ENCODE measurements at places on chromosomes 1 and 21.

GRCh38 chr1:245356891-245357585 lies 202.3 kb downstream of the KIF26B start:
- no peak for DNase-seq

DNA sequence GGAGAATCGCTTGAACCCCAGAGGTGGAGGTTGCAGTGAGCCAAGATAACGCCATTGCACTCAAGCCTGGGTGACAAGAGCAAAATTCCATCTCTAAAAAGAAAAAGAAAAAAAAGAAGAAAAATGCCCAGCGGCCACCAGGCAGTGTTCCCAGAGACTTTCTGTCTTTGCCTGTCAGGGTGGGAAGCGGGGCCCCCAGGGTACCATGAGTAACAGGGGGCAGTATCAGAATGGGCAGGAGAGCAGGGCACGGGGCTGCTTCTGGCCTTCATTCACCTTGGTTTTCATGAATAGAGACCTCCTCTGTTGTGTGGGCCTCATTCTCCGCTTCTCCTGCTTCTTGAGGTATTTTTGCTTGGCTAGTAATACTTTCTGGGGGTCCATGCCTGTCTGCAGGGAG lies 20.4 kb downstream of the SLC26A9 start:
- no peak for DNase-seq

- no peak for DNase-seq
These were observed 641.0 kb downstream of the PLPP3 start for GRCh38 chr1:55938376-55938850.

- DNase-seq, result no peak
These were observed 10.3 kb downstream of the SON start for GRCh38 chr21:33552999-33553598.

- no peak for DNase-seq
These were observed 4.8 kb downstream of the KISS1 start for GRCh38 chr1:204191456-204191855.

Measured in epithelial cell of prostate (primary cell).